Progenitor cell of endocrine pancreas (in vitro differentiated cells): ENCODE measurements at places on chromosomes 1 and 21.

DNA sequence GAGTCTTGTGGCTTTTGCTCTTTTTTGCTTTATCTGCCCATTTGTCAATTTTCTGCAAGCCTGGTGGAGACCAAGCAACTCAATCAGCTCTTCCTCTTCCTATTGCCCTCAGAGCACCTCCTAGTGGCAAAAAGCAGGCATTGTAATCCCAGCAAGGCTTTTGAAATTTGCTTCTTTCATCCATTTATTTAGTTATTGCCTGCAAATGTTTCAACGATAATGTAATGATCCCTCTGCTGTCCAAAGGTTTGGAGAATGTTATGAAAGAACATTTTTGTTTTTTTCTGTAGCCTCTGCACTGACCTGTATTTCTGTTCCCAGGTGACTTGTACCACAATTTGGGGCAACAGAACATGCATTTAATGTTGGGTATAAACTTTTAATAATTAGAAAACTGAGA lies 127.8 kb downstream of the GABPA start:
- DNase-seq = no peak

- no peak for DNase-seq
These were observed 21.2 kb upstream of the CENPF start for GRCh38 chr1:214581785-214582184.

GRCh38 chr1:220313576-220313975 lies 41.3 kb upstream of the RAB3GAP2 start:
- DNase-seq = no peak

- no peak for DNase-seq
These were observed 27.2 kb downstream of the CAPN2 start for GRCh38 chr1:223739366-223740037.

DNA sequence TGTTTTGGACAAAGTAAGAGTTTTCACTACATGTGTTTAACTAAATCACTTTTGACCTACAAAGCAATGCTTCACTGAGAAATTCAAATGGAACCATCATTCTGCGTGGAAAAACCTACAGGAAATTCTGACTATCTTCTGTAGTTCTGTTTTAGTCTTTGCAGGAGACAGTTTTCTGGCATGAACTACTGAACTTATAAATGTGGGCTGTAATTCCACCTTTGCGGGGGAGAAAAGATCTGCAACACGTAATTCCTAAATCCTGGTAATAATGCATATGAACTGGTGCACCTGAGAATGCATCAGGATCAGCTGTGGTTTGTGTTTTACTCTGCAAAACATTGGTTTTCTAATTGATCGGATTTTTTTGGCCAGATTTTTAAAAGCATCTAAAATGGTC lies 106.0 kb downstream of the VPS13D start:
- DNase-seq = no peak

DNA sequence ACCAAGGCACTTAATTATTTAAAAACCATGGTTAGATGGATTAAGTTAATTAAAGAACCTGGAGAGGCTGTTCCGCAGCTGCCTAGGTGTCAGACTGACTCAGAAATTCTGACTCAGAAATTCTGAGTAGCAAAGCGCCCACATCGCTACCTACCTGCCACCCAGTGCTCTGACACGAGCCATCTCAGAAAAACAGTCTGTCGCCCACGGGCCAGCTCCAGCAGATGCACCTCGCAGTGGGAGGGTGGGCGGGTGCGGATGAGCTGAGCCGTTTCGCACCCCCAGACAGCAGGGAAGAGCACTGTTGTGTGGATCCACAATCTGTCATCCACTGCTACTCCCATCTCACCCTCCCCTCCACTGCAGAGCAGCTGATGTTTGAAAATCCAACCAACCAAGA lies 13.5 kb downstream of the KCNK1 start:
- DNase-seq = no peak

GRCh38 chr1:159936273-159936904 lies 9.0 kb downstream of the IGSF9 start:
- peak; percentile 86 for DNase-seq

DNA sequence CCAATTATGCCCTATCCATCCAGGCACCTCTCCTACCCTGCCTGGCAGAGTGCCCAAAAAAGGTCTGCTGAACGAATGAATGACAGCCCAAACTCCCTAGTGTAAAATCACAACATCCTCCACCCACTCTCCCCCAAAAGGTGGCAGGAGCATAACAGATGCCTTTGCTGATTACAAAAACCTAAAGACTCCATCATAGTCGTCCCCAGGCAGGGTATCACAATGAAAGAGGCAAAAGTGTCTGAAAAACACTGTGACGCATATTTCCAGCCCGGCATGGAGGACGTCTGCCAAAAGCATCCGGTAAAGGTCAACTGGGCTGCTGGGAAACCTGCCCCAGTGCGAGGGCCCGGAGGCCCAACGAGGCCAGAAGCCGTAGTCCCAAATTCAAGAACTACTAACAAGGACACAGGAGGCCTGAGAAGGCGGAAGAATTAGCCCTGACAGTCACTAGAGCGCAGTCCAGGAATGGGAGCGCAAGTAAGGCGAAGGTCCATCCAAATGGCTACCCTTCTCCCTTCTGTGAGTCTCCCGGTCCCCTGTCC lies 576 bp downstream of the SMIM12 start:
- no peak for DNase-seq

DNA sequence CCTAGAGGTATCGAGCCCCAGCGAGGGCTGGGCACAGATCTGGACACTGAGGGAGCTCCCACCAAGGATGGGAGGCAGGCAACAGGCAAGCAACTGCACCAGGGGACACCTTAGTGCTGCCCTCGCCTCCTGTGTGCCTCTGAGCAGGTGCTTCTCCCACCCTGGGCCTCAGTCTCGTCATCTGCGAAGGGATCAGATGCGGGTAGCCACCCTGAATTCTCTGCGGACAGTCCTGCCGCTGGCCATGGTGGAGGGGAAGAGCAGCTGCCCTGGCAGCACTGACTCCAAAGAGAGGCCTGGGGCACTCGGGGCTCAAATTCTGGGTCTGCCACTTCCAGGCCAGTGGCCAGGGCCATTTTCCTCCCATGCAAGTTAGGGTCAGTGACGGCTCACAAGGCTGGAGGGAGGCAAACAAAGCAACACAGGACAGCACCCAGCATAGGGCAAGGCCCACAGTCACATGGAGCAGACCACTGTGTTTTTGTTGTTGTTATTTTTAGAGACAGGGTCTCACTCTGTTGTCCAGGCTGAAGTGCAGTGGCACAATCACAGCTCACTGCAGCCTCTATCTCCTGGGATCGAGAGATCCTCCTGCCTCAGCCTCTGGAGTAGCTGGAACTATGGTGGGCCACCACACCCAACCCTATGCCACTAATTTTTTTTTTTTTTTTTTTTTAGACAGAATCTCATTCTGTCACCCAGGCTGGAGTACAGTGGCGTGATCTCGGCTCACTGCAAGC lies 7.1 kb upstream of the SDC3 start:
- DNase-seq = no peak

DNA sequence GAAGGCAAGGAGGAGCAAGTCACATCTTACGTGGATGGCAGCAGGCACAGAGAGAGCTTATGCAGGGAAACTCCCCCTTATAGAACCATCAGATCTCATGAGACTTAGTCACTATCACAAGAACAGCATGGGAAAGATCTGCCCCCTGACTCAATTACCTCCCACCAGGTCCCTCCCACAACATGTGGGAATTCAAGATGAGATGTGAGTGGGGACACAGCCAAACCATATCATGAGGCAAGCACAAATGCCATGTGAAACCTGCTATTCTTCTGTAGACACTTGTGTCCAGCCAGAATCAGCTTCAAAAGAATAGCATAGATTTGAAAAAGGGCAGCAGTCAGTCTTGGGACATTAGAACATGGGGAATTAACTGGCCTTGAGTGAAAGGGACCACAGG lies 32.2 kb upstream of the UBE2U start:
- DNase-seq = no peak

GRCh38 chr1:205424901-205425600 lies 3.2 kb upstream of the LEMD1 start:
- DNase-seq = no peak
